ENCODE measurements at places on chromosomes 4 and X.

DNA sequence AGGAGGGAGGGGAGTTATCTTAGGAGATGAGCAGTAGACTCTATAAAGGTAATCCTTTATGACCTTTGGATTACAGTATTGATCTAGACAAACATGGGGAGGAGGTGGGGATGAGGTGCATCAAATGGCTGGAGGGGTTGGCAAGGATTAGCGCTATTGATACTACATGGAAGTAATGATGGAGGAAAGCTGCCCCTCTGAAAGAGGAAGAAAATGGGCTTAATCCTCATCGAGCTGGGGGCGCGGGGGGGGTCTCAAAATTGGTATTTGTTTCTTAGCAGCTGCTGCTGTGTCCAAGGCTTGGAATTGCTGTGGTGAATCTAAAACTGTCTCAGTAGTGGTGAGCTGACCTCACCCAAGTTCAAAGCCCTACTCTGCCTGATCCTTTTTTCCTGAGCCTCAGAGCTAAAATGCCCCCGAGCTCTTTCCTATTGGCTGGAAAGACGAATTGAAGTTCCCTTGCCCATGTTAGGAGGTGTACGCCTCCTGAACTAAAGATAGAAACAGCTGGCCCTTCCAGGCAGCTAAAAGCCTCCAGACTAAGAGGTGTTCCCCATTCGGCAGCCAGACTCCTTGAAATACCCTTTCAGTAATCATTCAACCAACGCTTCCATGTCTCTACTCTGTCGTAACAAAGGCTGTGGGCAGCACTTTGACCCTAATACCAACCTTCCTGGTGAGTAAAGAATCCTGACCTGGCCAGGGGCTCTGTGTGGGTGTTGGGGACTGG, at the start of gene ITGB1BP2:
ITGB1BP2 (plus strand) TSS at position 556 of the 730 bp plus-strand sequence; CDS start at position 613, 57 bp downstream.
- DNase-seq: no peak

DNA sequence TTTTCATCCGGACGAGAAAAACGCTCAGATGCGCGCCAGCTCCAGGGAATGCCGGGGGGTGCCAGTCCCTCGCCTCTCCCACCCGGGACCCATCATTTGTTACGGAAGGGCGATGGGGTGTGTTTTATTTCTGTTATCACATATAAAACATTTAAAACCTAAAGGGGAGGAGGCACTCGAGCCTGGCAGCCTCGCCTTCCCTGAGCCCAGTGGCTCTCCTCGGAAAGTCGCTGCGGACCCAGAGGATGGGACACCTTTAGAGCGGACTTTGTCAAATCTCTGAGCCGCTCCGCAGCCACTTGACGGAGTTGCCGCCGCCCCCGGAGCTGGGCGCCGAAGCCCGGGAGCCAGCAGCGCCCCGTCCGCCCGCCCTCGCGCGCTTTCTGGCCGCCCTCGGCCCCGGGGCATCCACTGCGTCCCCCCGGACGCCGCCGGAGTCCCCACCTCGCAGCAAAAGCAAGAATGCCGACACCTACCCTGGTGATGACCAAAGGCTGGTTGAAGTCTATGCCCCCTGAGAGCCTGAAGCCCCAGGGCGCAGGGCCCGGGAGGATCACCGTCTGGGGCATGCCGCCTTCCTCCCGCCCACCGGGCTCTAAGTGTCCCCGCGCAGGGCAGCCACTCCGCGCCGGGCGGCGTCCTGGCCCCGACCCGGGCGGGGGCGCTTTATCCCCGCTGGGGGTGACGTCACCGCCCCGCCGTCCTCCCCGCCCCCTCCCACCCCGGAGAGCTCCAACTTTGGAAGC, at the start of gene PDLIM3:
PDLIM3 (minus strand) TSS at position 642 of the 746 bp plus-strand sequence; CDS start at position 569, 73 bp downstream.
- DNase-seq: no peak

GRCh38 chr4:110850461-110851442, 227.9 kb upstream of the PITX2 start:
- no peak for DNase-seq

- DNase-seq: no peak
Observed at GRCh38 chr4:61493041-61493440, 292.9 kb downstream of the ADGRL3 start.

DNA sequence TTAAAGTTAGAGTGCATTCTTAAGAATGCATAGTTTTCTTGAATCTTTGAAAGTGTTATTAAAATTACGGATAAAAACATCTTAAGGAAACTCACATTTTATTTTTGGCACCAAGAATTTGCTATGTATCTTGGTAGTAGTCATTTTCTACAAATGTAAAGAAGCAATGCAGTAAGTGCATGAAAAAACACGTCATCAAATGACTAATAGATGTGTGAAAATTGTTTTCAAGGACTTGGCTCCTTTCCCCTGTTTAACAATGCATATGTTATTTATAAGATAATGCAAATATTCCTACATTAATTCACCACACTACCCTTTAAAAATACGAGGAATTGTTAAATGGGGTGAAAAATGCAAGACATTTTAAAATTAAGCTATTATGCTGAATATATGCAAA, 461.2 kb upstream of the PCDH7 start:
- no peak for DNase-seq

DNA sequence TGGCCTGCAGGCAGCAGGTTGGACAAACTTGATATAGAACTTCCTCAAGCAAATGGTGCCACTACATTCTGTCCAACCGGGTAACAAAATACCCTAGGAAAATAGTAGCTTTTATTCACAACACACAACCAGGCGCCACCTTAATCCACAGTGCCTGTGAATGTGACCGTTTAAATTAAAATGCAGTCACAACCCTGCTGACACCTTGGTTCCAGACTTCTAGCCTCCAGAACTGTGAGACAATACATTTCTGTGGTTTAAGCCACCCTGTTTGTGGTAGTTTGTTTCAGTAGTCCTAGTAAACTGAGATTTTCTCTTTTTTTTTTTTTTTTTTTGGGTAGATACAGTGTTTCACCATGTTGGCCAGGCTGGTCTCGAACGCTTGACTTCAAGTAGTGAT, 575.8 kb downstream of the PACRGL start:
- DNase-seq: no peak

DNA sequence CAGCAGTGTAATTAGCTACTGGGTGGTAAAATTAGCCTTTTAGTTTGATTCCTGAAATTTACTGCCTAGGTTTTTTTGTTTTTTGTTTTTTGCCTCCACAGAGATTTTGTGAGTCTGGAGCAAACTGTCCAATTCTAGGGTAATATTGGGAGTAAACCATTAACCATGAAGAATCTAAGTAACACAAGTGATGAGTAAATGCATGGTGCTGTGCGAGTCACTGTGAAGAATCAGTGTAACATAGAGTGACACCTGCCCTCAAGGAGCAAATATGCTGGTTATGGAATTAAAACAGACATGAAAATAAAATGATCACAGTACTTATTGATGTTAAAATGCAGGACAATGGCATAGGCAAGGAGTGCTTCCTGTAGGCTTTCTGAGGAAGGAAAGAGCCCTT, 60.1 kb downstream of the LRP2BP start:
- DNase-seq: no peak

GRCh38 chr4:10605746-10606482, 78.7 kb downstream of the CLNK start:
- DNase-seq: no peak

- DNase-seq: no peak
Observed at GRCh38 chrX:7091923-7092322, 55.6 kb upstream of the STS start.
